ENCODE measurements at places on chromosomes 5 and 9. TPM values are rescaled to one million over a fixed set of nuclear protein-coding genes. Genes with fewer than 3 reads are reported as not detected.

The SLC22A4 gene
- 5.5 TPM for total RNA-seq

The OSMR gene
- 14.3 TPM for total RNA-seq

The FBN2 gene
- total RNA-seq: 0.82 TPM

The SCGB3A2 gene
- not detected for total RNA-seq

The NUTM2G gene
- not detected for total RNA-seq

The FCN1 gene
- total RNA-seq: 0.23 TPM

The ZFP37 gene
- 2.9 TPM for total RNA-seq

The IFNA13 gene
- not detected for total RNA-seq

The PCDHB16 gene
- 4.4 TPM for total RNA-seq

The OBP2B gene
- total RNA-seq: 35.2 TPM

The MAMDC4 gene
- total RNA-seq: 17.7 TPM

DNA sequence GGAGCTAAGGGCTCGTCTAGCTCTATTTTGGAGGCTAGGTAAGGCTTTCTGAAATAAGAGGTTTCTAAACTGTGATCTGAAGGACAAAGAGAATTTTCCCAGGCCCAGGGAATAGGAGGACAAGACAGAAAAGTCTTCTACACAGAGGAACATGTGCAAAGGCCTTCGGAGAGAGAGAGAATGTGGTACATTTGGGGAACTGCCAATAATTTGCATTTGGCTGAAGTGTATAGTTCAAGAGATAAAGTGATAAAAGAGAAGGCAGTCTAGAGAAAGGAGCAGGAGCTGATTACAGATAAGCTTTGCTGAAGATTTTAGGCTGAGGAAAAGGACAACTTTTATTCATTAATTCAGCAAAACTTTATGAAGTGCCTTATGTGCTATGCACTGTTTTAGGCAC, 214.4 kb upstream of the ELL2 start:
- H3K27ac ChIP-seq: no peak overlapping the region
- H3K27me3 ChIP-seq: no peaks in the 10 kb centered on the region
- H3K4me3 ChIP-seq: no peak overlapping the region
- no peaks in the 10 kb centered on the region for H3K36me3 ChIP-seq
- no peak for DNase-seq
- H3K4me1 ChIP-seq: no peaks in the 10 kb centered on the region

DNA sequence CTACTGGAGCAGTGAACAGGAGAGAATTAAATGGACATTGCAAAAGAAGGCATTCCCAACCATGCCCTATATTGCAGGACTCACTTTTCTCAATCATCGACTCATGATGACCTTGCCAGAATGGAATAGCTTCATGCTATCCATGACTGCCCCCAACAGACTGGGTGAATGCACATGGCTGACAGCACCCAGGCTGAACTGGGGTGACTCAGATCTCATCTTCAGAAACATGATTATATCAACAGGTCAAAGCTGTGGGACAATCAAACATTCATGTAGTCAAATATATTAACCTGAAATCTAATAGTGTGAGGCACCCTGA, 34.7 kb upstream of the MIER3 start:
- no peak overlapping the region for H3K4me3 ChIP-seq
- H3K4me1 ChIP-seq: no peaks in the 10 kb centered on the region
- no peaks in the 10 kb centered on the region for H3K27me3 ChIP-seq
- no peak for DNase-seq

DNA sequence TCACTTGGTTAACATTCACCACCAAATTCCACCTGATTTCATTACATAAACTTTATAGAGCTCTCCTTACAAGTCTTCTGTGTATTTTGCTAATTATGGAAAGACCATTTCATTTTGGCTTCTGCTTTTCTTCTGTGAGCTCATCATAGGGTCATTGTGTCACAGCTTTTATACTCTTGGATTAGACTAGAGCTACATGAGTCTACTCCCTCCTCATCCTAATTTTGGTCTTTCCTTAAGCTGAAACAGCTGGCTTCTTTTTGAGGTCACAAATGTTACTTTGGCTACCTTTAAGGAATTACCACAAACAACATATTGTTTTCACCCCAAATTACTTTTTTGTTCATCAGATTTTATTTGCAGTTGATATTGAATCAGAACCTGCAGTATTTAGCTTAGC, 103.0 kb downstream of the NPR3 start:
- H3K4me3 ChIP-seq: no peak overlapping the region
- no peaks in the 10 kb centered on the region for H3K36me3 ChIP-seq
- H3K4me1 ChIP-seq: no peaks in the 10 kb centered on the region
- no peak for DNase-seq
- no peak overlapping the region for H3K27ac ChIP-seq
- H3K27me3 ChIP-seq: no peaks in the 10 kb centered on the region

DNA sequence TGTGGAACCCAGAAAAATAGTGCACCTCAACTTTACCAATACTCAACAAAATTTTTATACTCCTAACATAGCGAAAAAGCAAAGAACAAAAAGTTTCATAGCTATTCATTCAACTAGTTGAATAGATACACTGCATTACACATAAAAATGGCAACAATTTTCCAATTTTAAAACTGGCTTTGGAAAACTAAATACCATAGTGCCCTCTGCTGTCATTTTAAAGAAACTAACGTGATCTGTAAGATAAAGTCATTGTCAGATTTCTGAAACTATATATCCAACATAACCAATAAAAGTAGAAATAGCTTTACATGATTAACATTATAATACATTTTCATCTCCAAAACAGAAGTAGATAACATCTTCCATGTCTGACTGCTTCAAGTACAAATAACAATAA, 31.6 kb downstream of the DTWD2 start:
- no peak overlapping the region for H3K4me3 ChIP-seq
- no peaks in the 10 kb centered on the region for H3K36me3 ChIP-seq
- no peak overlapping the region for H3K27ac ChIP-seq
- H3K4me1 ChIP-seq: no peaks in the 10 kb centered on the region
- no peak for DNase-seq
- H3K27me3 ChIP-seq: no peaks in the 10 kb centered on the region

- H3K4me3 ChIP-seq: no peak overlapping the region
- DNase-seq: no peak
- H3K4me1 ChIP-seq: no peaks in the 10 kb centered on the region
- no peak overlapping the region for H3K27ac ChIP-seq
Observed at GRCh38 chr9:87340391-87340790, 157.3 kb upstream of the DAPK1 start.

GRCh38 chr9:108709997-108710396, 145.8 kb downstream of the ACTL7B start:
- DNase-seq: no peak
- no peaks in the 10 kb centered on the region for H3K27me3 ChIP-seq
- no peak overlapping the region for H3K27ac ChIP-seq
- H3K4me3 ChIP-seq: no peak overlapping the region

DNA sequence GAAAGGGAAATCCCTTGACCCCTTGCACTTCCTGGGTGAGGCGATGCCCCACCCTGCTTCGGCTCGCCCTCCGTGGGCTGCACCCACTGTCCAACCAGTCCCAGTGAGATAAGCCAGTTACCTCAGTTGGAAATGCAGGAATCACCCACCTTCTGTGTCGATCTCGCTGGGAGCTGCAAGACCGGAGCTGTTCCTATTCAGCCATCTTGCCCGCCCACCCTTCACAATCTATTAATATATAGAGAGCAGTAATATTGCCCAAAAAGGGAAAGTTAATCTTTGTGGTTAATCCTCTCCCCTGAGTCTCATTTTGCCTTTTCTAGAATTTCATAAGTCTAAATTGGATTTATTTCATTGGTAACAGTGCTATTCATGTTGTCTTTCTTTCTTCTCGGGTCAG, 16.4 kb downstream of the SRD5A1 start:
- no peaks in the 10 kb centered on the region for H3K4me1 ChIP-seq
- H3K27ac ChIP-seq: no peak overlapping the region
- H3K27me3 ChIP-seq: no peaks in the 10 kb centered on the region
- no peak for DNase-seq
- no peaks in the 10 kb centered on the region for H3K36me3 ChIP-seq

GRCh38 chr9:5624655-5625054, 4.3 kb upstream of the RIC1 start:
- DNase-seq: no peak
- no peak overlapping the region for H3K4me3 ChIP-seq
- no peaks in the 10 kb centered on the region for H3K36me3 ChIP-seq
- H3K4me1 ChIP-seq: peaks cover 2% of the 10 kb centered on the region
- no peak overlapping the region for H3K27ac ChIP-seq

GRCh38 chr9:35489313-35490154, at the start of gene RUSC2:
RUSC2 (plus strand) TSS chr9:35490111; CDS start chr9:35546522, 56,411 bp downstream.
- no peaks in the 10 kb centered on the region for H3K36me3 ChIP-seq
- H3K4me1 ChIP-seq: no peaks in the 10 kb centered on the region
- DNase-seq: peak; percentile 67
- peak within 1 kb of the TSS; percentile 60 for H3K4me3 ChIP-seq

- H3K36me3 ChIP-seq: no peaks in the 10 kb centered on the region
- H3K27ac ChIP-seq: peak overlapping the region; percentile 83
- no peaks in the 10 kb centered on the region for H3K27me3 ChIP-seq
- DNase-seq: peak; percentile 42
Observed at GRCh38 chr9:114503009-114503408, 2.3 kb downstream of the WHRN start.

DNA sequence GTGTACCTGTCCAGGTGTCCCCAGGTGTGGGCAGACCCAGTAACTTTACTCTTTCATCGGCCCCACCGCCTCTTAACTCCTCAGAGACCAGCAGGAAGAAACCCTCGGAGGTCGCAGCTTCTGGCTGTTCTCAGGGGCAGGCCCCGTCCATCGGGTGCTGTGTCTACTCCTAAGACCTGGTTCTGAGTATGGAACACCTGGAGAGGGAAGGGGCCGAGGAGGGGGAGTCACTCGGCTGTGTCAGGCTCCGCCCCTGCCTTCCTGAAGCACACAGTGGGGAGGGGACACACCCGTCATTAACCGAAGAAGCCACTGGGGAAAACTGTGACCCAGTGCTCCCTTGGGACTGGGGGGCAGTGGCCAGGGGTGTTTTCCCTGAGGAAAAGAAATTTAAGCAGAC, 22.3 kb downstream of the NTNG2 start:
- H3K4me1 ChIP-seq: no peaks in the 10 kb centered on the region
- H3K27me3 ChIP-seq: no peaks in the 10 kb centered on the region
- no peak overlapping the region for H3K4me3 ChIP-seq
- DNase-seq: no peak
- no peaks in the 10 kb centered on the region for H3K36me3 ChIP-seq
- H3K27ac ChIP-seq: no peak overlapping the region

DNA sequence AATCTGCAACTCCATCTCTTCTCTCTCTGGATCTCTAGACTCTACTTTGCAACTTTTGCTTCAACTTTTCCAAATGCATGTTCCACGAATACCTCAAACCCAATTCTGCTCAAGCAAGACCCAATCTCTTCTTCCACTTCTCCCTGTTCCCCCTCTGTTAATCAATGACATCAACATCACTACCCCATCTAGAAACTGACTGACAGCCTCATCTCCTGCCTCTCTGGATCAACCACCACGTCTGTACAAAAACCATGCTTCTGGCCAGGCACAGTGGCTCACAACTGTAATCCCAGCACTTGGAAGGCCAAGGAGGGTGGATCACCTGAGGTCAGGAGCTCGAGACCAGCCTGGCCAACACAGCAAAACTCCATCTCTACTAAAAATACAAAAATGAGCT, 12.2 kb downstream of the GLDC start:
- no peak for DNase-seq
- no peak overlapping the region for H3K27ac ChIP-seq
- H3K36me3 ChIP-seq: no peaks in the 10 kb centered on the region
- no peaks in the 10 kb centered on the region for H3K27me3 ChIP-seq
- no peaks in the 10 kb centered on the region for H3K4me1 ChIP-seq

DNA sequence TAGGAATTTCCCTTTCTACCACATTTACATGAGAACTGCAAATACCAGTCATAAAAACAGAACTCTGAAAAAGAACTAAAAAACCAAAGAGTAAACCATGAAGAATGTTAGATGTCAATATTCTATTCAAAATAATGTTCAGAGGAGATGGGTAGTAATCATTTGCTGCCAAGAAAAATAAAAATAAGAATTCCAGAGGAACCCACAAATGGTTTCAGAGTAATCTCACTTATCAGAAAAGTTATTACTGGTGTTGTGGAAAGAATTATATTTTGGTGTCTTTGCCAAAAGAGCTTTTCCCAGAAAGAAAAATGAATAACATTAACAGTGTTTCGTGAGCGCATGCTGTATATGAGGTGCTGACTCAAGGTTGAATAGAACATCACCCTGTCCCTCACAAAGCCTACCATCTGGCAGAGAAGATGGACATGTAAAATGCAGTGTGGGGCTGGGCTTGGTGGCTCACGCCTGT, 35.6 kb downstream of the GPR21 start:
- H3K27me3 ChIP-seq: no peaks in the 10 kb centered on the region
- no peak overlapping the region for H3K4me3 ChIP-seq
- no peak for DNase-seq

GRCh38 chr5:10576790-10577189, 12.9 kb downstream of the ANKRD33B start:
- no peaks in the 10 kb centered on the region for H3K36me3 ChIP-seq
- no peak overlapping the region for H3K27ac ChIP-seq
- H3K4me3 ChIP-seq: no peak overlapping the region
- no peak for DNase-seq
- no peaks in the 10 kb centered on the region for H3K27me3 ChIP-seq

DNA sequence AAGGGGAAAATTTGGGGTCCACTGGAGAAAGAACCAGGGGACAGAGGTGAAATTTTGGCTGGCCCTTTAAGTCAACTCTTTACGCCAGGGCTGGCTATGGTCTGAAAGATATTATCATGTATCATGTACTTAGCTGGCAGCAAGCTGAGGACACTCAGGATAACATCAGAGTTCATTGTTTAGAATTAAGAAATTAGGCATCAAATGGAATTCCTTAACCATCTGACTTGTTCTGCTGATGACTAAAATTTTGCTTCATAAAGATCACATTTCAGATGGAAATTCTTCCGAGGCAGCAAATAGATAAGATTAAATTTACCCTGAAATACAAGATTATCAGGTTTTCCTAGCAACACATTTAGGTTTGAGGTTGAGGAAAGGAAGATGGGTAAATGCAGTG, 269.4 kb upstream of the KLF9 start:
- no peaks in the 10 kb centered on the region for H3K27me3 ChIP-seq
- no peak for DNase-seq
- H3K4me3 ChIP-seq: no peak overlapping the region
- H3K27ac ChIP-seq: no peak overlapping the region

- no peaks in the 10 kb centered on the region for H3K27me3 ChIP-seq
- DNase-seq: no peak
- no peaks in the 10 kb centered on the region for H3K36me3 ChIP-seq
- H3K4me1 ChIP-seq: no peaks in the 10 kb centered on the region
- H3K27ac ChIP-seq: no peak overlapping the region
- no peak overlapping the region for H3K4me3 ChIP-seq
Observed at GRCh38 chr5:36438765-36439561, 137.3 kb upstream of the RANBP3L start.

DNA sequence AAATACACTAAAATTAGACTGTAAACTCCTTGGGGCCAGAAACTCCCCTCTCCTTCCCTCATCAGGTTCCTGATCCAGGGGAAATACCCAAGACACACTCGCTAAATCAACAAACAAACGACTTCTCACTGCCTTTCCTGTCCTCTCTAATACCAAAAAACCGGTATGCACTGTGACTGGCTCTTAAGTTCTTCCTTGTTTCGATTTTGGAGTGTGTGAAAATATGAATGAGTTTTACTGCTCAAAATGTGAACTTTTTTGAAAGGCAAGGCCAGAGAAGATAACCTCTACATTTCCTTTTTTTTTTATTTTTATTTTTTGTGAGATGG, 81.1 kb upstream of the EPB41L4B start:
- DNase-seq: no peak
- H3K36me3 ChIP-seq: no peaks in the 10 kb centered on the region
- H3K4me1 ChIP-seq: no peaks in the 10 kb centered on the region
- H3K27ac ChIP-seq: no peak overlapping the region
- no peaks in the 10 kb centered on the region for H3K27me3 ChIP-seq

GRCh38 chr5:148177207-148177606, 8.9 kb downstream of the SPINK14 start:
- no peaks in the 10 kb centered on the region for H3K4me1 ChIP-seq
- H3K4me3 ChIP-seq: no peak overlapping the region
- no peak for DNase-seq
- H3K27ac ChIP-seq: no peak overlapping the region
- no peaks in the 10 kb centered on the region for H3K27me3 ChIP-seq
